DND-41 (cell line): ENCODE measurements at places on chromosomes 2 and 18.

- peak; percentile 30 for DNase-seq
Observed at GRCh38 chr18:47204908-47205522, 28.9 kb upstream of the IER3IP1 start.

DNA sequence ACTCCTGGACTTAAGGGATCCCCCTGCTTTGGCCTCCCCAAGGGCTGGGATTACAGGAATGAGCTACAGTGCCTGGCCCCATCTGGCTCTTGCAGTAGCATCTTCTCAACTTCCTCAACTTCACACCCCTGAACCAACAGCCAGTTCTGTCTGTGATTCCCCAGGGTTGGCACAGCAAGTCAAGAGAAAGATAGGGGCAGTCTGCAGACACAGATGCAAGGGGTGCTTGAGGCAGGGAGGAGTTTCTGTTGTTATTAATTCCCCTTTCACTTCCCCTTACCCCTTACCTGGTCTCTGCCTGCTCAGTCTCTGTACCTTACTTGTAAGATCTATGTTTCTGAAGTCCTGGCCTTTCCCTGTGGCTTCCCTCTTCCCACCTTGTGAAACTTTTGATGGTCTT, 54.1 kb upstream of the MEX3C start:
- no peak for DNase-seq

DNA sequence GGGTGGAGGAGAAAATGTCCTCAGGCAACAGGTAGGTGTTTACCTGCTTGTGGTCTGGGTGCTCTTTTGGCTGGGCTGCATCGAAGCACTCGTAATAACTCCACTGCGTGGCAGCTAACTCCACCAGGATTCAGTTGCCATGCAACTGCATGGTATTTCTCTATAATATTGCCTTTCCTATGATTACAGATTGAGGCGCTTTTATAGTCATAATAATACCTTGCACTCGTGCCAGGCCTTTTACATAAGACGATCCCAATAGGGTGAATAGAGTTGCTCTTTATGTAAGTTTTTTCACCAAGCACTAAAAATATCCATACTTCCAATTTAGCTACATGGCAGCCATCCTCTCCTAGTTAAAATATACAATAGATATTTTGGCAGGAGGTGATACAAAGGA, 19.7 kb upstream of the NYAP2 start:
- no peak for DNase-seq

- no peak for DNase-seq
Observed at GRCh38 chr2:70188460-70188859, 2.4 kb downstream of the C2orf42 start.

DNA sequence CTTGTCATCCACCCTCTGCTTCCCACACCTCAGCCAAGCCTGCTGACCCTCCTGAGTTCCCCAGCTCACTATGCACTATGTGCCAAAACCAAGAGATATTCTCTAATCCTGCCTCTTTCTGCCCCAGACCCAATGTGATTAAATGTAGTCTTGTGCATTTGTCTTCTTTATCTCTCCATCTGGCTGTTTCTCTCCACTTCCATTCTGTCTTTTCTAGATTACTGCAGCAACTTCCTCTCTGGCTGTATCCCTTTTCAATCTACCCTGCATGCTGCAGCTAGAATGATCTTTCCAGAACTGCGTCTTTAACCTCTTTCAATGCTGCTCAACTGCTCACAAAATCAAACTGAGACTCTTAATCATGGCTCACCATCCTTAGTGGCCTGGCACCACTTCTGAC, 164.1 kb downstream of the GALNT14 start:
- no peak for DNase-seq

- DNase-seq, result no peak
Observed at GRCh38 chr2:13201924-13202323, 485.2 kb downstream of the TRIB2 start.

DNA sequence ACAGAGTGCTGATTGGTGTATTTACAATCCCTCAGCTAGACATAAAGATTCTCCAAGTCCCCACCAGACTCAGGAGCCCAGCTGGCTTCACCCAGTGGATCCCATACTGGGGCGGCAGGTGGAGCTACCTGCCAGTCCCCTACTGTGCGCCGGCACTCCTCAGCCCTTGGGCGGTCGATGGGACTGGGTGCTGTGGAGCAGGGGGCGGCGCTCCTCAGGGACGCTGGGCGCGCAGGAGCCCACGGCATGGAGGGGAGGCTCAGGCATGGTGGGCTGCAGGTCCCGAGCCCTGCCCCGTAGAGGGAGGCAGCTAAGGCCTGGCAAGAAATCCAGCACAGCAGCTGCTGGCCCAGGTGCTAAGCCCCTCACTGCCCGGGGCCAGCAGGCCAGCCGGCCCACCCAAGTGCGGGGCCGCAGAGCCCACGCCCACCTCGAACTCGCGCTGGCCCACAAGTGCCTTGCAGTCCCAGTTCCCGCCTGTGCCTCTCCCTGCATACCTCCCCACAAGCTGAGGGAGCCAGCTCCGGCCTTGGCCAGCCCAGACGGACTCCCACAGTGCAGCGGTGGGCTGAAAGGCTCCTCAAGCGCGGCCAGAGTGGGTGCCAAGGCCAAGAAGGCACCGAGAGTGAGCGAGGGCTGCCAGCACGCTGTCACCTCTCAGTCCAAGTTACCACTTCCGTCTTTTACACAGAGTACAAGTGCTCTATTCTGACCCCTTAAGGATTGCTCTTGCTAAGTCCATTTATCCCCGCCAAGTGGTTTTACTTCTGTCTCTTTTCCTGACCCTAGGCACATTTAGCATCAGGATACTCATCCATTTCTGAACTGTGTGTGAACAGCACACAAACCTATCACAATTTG, 1.7 kb upstream of the RPE start:
- DNase-seq, result no peak
